ENCODE measurements at places on chromosomes 5 and 9.

DNA sequence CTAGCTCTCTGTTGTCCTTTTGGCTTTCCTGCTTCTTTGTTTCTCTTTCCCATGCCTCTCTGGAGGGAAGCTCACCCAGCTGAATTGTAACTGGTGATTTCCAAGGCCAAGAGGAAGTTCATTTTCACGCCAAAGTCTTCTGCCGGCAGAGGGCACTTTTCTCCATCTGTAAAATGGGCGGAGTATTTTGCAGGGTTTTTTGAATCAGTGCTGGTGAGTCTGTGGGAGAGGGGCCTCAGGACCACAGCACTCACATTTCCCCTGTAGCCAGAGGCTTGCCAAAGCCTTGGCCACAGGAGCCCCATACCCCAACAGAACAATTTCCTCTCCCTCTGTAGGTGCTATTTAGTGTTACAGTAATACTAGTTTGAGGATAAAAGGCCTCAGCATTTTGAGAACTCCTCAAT lies 42.3 kb upstream of the MATR3 start:
- no peak for DNase-seq

DNA sequence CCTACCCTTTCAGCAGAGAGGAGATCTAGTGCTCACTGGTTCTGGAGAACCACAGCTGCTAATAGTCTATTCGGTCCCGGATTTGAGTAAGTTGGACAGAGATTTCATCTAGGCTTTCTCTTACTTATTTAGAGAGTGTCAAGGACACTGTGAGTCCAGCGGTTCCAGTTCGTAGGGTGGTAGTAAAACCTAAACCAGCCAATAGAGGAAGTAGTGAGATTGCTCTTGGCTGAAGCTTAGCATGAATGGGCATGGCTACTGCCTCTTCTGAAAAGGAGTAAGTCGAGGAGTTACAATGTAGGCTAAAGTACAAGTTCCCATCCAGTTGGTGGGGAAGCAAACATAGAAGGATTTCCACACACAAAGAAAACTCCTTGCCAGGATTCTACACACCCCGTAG lies 109.6 kb upstream of the MOCS2 start:
- no peak for DNase-seq

GRCh38 chr5:9251379-9251980 lies 294.4 kb downstream of the SEMA5A start:
- DNase-seq: no peak

GRCh38 chr9:128120061-128120740 lies 7.3 kb downstream of the PTGES2 start:
- DNase-seq: no peak

DNA sequence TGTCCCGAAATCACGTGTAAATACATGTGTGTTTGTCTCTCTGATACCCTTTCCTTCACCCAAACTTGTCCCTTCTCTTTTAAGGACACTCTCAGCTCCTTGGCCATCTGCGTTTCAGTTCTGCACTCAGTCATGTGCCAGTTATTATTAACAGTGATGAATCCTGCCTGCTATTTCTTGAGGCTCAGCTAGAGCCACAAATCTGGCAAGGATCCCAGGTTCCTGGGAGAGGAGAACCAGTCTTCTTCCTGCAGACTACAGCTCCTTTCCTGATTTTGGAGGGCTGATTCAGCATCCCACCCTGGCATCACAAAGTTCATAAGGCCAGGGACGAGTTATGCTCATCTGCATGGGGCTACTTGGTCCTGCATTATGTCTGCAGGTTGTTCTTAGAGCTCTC lies 5.6 kb downstream of the MAMDC2 start:
- no peak for DNase-seq

DNA sequence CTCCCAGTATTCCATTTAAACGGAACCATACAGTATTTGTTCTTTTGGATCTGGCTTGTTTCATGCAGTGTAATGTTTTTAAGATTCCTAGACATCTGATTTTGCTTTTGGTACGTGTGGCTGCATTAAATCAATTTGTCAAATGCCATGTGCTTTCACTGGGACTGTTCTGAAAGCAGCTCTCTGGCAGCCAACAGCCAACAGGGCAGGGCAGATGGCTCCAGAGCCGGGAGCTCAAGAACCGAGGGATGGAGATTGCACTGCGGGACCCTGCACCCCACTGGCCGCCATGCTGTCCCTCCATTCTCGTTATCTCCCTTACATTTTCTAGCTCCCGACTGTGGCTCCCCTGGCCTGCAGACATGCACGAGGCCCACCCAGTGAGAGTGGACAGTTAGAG lies 33.4 kb upstream of the AIF1L start:
- no peak for DNase-seq

GRCh38 chr5:172740428-172741205 lies 30.4 kb downstream of the DUSP1 start:
- DNase-seq: no peak

GRCh38 chr5:16568875-16569580 lies 47.8 kb downstream of the RETREG1 start:
- DNase-seq: no peak

GRCh38 chr5:124056326-124056990 lies 544.5 kb downstream of the CSNK1G3 start:
- DNase-seq: no peak

- no peak for DNase-seq
Observed at GRCh38 chr5:72418271-72418670, 88.9 kb downstream of the ZNF366 start.

DNA sequence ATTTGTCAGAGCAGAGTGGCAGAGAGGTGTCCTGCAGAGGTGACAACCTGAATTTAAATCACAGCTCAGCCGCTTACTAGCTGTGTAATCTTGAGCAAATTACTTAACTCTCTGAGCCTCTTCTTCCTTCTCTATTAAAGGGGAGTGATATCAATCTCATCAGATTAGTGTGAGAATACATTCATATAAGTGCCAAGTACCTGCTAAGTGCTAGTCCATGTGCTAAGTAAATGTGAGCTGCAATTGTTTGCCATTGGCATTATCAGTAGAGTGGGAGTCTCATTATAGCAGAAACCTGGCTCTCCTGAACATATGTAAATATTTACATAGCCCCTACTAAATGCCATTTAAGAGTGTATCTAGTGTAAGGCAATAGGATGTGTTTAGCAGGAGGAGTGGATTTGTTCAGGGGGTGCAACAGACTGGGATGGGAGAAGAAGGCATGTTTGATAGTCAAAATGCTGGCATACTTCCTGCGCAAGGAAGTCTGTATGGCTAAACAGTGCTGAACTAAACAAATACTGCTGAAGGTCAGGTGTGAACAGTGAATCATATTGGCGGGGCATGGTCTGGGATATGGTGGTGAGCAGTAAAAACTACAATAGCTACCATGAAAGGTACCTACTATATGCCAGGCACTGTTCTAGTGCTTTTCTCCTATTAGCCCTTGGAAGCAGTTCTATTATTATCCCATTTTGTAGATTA lies 74.5 kb downstream of the F2RL2 start:
- no peak for DNase-seq

- no peak for DNase-seq
Observed at GRCh38 chr5:2740051-2740875, 11.2 kb downstream of the IRX2 start.

DNA sequence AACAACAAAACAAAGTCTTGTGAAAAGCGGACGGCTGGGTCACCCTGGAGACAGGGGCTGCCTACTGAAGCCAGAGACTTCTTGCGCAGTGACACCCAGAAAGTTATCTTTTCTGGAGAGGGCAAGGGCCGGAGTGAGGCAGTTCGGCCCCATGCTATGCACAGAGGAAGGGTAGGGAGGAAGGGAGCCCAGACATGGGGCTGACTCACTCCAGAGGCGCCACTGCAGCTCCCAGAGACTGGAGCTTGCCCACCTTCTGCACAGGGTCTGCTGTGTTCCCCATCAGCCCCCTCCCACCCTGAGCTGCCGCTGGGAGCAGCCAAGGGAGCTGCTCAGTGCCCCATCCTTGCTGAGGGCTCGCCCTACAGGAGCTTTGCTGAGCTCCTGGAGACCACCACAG lies 13.3 kb downstream of the SLC6A3 start:
- no peak for DNase-seq

DNA sequence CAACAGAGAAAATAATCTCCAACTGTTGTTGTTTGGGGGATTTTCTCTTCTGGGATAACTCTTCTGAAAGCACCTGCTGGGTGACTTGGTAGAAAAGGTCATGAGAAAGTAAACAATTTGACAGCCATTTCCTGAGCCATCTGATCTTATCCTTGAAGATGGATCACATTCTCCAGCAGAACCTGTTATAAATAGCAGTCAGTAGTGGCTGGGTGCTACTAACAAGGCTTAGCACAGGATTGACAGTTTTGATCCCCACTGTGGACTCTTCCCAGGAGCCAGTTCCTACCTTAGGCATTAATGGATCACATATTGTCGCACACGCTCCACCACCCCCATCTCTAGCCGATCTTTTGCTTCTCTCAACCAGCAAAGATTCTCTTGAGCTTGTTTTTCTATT lies 220.2 kb downstream of the PLK2 start:
- no peak for DNase-seq

DNA sequence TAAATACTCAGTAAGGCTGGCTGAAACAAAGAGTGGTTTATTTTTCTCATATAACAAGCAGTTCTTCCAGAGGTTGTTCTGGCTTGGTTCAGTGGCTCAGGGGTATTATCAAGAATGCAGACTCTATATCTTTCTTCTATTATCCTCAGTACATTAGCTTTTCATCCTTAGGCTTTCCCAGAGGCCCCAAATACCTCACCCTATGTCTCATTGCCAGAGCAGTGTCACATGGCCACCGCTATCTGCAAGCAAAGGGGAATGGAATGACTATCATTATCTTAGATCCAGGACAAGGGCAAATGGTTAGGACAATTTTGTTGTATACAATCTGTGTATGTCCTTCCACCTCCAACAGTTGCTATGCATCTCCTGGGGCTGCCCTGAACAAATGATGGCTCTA lies 69.0 kb upstream of the SNX2 start:
- DNase-seq: no peak

GRCh38 chr5:58925627-58926540 lies 343.0 kb downstream of the RAB3C start:
- DNase-seq: no peak

- DNase-seq: no peak
Observed at GRCh38 chr5:21030981-21031380, 1043.0 kb upstream of the CDH18 start.

DNA sequence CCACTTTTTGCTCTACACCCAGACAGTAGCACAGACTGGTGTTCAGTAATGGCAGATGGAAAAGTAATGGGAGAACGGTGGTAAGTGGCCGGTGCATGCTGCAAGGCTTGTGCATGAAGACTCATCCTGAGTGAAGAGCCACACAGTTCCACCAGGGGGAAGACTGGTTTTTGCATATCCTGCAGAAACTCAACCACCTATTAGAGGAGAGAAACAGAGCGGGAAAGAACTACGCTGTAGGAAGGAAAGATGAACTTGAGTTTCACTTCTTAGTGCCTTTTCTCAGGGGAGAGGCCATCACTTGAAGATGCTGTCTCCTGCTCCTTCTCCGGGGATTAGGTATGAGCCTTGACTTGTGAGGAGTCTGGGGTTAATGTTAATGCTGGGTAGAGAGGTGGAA lies 9.4 kb upstream of the PRSS3 start:
- no peak for DNase-seq

DNA sequence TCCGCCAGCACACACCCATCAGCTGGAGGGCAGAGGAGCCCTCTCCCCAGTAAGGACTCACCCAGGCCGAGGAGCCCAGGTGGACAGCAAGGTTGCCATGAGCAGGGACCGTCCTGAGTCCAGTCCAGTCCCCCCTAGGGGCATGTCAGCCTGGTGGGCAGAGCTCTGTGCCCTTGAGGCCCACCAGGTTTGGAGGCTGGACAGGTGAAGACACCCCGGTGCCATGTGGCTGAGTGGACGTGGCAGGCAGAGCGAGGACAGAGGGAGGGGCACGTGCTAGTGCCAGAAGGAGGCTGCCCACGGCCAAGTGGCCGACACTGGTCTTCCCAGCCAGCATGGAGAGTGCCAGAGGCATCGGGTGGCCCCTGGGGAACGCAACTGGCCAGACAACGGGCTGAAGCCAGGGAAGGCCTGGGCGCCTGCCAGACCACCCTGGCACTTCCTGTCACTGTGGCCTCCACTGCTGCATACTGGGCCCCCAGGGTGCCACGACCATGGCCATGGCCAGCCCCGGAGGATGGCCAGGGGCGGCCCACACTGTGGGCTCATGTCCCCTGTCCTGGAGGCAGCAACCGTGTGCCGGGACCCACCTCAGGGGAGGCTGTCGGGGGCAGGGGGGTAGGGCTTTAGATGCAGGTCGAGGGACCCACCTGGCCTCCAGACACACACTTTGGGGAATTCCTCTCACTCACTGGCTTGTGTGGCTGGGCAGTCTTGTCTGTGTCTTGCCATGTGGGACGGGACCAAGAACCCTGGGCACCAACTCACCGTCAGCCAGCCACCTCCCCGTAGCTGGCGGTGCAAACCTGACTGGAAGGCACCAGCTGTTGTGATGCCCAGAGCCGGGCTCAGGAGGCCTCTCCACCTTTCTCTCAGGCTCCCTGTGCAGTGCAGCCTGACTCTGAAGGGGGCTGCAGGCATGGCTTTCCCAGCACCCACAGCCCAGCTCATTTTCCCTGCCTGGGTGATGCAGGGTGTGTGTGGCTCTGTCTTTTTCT lies 42.3 kb upstream of the LPCAT1 start:
- no peak for DNase-seq

DNA sequence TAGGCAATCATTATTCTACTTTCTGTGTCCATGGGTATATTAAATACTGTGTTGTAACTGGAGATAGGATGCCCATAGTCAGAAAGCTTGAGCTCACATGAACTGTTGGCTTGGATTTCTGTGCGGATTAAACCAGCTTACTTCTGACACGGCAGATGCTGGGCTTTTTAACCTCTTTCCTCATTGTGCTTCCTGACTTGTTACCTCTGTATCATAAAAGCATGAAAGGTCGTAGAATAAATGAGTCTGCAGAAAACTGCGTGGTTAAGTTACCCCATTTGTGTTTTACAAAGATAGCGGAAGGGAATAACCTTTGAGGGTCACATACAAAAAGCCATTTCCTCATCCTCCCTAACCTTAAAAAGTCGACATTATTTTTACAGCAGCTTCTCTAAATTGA lies 199.5 kb upstream of the DMRT1 start:
- no peak for DNase-seq

- DNase-seq: no peak
Observed at GRCh38 chr5:149221326-149221725, 50.3 kb upstream of the AFAP1L1 start.

- no peak for DNase-seq
Observed at GRCh38 chr5:139946006-139946405, 97.1 kb downstream of the NRG2 start.

DNA sequence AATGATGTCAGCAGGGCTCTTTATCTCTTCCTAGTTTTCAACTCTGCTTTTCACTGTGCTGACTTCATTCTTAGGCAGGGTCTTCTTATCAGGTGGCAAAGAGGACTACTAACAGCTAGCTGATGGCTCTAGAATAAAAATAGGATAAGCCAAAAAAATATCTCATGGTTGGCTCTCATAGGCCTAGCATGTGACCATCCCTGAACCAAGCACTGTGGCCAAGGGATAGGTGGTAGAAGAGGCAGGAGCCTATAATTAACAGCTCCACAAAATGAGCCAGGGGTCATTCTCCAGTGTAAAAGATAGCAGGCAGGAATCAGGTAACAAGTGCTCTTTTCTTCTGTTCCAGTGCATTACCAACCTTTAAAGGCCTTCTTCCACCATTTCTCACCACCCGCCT lies 21.1 kb downstream of the ANKDD1B start:
- DNase-seq: no peak

Measured in activated CD8-positive, alpha-beta memory T cell treated with anti-CD3 and anti-CD28 coated beads for 4 hours (primary cell).